ENCODE measurements at places on chromosomes 1 and 21. TPM values are rescaled to one million over a fixed set of nuclear protein-coding genes. Genes with fewer than 3 reads are reported as not detected.

- no peaks in the 10 kb centered on the region for H3K4me1 ChIP-seq
- H3K4me3 ChIP-seq: no peak overlapping the region
- peaks cover 77% of the 10 kb centered on the region for H3K27me3 ChIP-seq
- no peak overlapping the region for H3K27ac ChIP-seq
- no peak for DNase-seq
Measured at GRCh38 chr21:35027563-35028450, 21.3 kb downstream of the RUNX1 start.

The TDRD5 gene
- total RNA-seq: not detected

DNA sequence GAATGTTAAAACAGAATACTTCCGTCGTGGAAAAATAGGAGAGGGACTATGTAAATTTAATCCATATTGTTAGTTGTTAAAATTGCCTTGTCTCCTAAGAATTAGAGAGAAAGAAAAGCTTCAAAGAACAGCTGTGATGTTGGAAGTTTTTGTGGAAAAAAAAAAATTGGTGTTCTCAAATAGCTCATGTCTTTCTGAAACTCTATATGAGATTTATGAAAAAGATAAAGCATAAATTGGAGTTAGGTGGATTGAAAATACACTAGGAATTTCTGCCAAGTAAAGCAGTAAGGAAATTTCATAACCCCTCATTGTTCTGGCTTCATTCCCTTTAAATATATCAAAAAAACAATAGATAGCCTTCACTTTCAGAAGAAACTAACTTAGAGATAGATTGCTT, 274.0 kb upstream of the ADAMTS5 start:
- no peak overlapping the region for H3K27ac ChIP-seq
- no peaks in the 10 kb centered on the region for H3K27me3 ChIP-seq
- no peaks in the 10 kb centered on the region for H3K4me1 ChIP-seq

DNA sequence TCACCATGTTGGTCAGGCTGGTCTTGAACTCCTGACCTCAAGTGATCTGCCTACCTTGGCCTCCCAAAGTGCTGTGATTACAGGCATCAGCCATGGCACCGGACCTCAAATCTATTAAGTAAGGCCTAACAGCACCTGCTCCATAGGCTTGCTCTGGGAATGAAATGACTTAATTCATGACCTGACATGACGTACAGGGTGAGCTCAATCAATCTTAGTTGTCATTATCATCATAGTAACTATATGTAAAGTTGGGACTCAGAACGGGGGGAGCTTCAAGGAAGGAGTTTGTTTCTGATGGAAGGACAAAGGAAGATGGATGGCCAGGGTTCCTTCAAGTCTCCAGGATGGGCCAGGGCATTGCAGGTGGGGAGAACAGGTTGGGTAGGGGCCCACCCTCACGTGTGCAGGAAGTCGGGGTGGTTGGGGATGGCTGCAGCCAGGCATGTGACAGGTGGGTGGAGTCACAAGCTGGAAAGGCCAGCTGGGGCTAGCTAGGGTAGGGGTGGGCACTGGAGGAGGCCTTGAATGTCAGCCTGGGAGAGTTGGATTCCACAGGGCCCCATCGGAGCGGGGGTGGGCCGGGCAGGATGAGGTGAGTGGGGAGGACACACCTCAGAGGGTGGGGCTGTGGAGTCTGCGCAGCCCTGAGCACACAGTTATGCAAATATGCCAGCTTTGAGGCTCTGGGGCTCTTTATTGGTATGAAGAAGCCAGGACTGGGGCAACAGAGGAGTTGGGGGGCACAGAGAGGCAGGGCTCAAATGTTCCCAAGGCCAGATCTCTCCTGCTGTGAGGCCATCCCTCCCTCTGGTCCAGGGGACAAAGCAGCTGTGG, 9.6 kb downstream of the TRIM62 start:
- no peaks in the 10 kb centered on the region for H3K4me1 ChIP-seq
- no peak overlapping the region for H3K27ac ChIP-seq

DNA sequence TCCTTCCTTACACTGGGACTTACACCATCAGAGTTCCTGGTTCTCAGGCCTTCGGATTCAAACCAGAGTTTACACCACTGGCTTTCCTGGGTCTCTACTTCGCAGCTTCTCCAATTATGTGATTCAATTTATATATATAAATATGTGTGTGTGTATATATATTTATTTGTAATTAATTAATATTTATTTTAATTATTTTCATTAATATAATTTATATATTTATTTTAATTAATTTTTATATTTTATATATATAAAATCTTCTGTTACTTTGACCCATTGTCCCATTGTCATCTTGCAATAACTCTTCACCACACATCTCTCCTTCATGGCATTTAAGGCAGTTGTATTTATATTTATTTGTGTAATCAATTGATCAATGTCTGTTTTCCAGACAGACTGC, 28.4 kb upstream of the ST6GALNAC3 start:
- no peak for DNase-seq
- H3K4me3 ChIP-seq: no peak overlapping the region
- peaks cover 10% of the 10 kb centered on the region for H3K4me1 ChIP-seq
- no peaks in the 10 kb centered on the region for H3K36me3 ChIP-seq

The EPHX1 gene
- 18.0 TPM for total RNA-seq

The CRYZL1 gene
- total RNA-seq: 17.0 TPM

- H3K4me1 ChIP-seq: peaks cover 3% of the 10 kb centered on the region
- DNase-seq: peak; percentile 57
- H3K4me3 ChIP-seq: no peak overlapping the region
- H3K36me3 ChIP-seq: no peaks in the 10 kb centered on the region
- no peak overlapping the region for H3K27ac ChIP-seq
Measured at GRCh38 chr1:8987881-8988617, 38.2 kb downstream of the SLC2A7 start.

The CYP4Z1 gene
- total RNA-seq: not detected

DNA sequence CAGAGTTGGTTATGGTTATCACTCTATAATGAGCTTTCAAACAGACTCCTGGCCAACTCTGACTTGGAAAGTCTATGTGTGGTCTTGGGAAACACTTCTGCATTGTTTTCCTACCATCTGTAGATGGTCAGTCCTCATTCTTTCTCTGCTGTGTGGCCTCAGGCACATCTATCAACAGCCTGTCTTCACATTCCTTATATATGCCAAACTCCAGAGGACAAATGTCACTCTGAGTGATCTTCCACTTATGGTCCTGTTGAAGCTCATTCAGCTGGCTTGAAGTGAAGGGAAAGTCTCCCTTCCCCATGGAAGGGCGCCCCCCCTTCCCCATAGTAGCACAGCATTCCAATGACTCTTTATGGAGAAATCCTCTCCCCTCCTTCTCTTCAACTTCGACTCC, 58.7 kb downstream of the VANGL2 start:
- H3K27ac ChIP-seq: peak overlapping the region; percentile 32
- H3K27me3 ChIP-seq: peaks cover 23% of the 10 kb centered on the region
- peaks cover 3% of the 10 kb centered on the region for H3K4me1 ChIP-seq
- no peak overlapping the region for H3K4me3 ChIP-seq
- no peaks in the 10 kb centered on the region for H3K36me3 ChIP-seq

DNA sequence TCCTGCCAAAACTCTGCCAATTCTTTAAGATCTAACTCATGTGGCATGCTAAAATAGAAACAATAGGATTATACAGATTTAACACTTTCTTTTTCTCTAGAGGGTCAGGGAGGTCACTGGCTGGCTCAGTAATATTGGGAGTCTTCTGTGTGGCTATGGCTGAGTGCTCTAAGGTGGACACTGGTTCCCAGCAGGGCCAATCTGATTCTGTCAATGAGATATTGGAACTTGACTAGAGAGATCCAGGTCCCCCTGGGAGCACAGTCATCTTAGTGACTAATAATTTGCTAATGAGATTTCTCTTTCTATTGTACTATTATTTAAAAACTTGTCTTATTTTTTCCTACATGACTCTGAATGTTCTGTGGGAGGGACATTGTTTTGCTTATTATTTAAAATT, 69.1 kb upstream of the ZP4 start:
- no peaks in the 10 kb centered on the region for H3K36me3 ChIP-seq
- no peaks in the 10 kb centered on the region for H3K27me3 ChIP-seq
- no peak for DNase-seq
- H3K4me1 ChIP-seq: peaks cover 4% of the 10 kb centered on the region

DNA sequence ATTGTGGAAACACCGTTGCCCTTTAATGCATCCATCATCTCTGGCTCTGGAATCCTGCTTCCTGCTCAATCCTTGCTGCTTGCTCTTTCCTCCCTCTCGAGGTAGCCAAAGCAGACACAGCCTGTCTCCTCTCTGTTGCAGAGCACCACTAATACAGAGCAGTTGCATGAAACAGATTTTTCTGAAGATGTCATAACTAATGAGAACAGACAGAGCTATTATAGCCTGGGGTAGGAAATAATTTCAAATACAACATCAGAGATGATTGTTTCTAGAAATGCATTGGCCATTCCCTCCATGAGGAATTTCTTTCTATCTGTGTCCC, 23.3 kb upstream of the ACBD6 start:
- H3K27ac ChIP-seq: no peak overlapping the region
- H3K27me3 ChIP-seq: no peaks in the 10 kb centered on the region
- no peaks in the 10 kb centered on the region for H3K36me3 ChIP-seq
- H3K4me1 ChIP-seq: peaks cover 32% of the 10 kb centered on the region

The ESRRG gene
- total RNA-seq: 47.1 TPM

DNA sequence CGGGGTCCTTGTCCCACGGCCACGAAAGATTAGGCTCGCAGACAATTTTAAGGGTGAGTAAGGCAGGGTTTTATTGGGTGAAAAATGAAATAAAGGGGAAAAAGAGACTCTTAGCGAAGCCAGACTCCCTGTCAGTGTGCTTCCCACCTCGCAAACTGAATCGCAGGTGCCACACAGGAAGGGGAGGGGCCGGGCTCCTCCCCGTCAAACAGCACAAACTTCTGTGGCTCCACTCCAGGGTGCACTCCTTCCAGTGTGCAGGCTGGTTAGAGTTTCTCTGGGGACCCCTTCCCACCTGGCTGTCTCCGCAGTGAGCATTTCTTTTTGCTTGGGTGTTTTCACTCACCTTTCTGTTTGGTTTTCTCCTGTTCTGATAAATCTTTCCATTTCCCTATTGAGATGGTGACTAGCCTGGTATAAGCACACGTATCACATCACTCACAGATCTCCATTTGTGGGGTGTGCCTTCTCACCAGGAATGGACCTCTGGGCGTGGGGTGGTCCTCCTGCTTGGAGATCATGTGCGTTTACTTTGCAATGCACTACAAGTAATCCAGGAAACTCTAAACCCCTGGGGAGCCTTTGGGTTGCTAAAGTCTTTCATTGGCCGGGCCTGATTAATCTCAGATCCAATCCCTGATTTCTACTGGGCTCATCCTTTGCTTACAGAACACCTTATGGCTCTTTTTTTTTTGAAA, 37.6 kb upstream of the GALNT2 start:
- H3K36me3 ChIP-seq: no peaks in the 10 kb centered on the region
- no peak overlapping the region for H3K27ac ChIP-seq
- no peak overlapping the region for H3K4me3 ChIP-seq

DNA sequence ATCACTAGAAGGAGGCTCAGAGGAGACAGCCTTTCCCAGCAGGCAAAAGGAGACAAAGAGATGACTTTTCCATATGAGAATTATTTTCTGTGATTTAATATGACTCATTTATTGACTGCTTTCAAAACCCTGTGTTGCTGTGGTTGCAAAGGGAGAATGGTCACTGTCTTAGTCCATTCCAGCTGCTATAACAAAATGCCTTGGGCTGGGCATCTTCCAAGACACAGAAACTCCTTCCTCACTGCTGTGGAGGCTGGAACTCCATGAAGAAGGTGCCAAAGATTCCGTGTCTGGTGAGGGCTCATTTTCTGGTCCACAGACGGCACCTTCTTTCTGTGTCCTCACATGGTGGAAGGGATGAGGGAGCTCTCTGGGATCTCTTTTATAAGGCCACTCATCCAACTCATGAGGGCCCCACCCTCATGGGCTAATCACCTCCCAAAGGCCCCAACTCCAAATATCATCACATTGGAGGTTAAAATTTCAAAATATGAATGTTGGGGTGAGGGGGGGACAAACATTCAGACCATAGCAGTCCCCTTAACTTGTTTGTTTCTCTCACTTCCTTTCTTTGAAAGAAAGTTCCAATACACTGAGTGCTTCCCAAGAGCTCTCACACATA, 252.1 kb upstream of the RAB4A start:
- no peak overlapping the region for H3K27ac ChIP-seq
- H3K4me1 ChIP-seq: no peaks in the 10 kb centered on the region
- no peaks in the 10 kb centered on the region for H3K27me3 ChIP-seq
- DNase-seq: no peak
- no peaks in the 10 kb centered on the region for H3K36me3 ChIP-seq
- no peak overlapping the region for H3K4me3 ChIP-seq

DNA sequence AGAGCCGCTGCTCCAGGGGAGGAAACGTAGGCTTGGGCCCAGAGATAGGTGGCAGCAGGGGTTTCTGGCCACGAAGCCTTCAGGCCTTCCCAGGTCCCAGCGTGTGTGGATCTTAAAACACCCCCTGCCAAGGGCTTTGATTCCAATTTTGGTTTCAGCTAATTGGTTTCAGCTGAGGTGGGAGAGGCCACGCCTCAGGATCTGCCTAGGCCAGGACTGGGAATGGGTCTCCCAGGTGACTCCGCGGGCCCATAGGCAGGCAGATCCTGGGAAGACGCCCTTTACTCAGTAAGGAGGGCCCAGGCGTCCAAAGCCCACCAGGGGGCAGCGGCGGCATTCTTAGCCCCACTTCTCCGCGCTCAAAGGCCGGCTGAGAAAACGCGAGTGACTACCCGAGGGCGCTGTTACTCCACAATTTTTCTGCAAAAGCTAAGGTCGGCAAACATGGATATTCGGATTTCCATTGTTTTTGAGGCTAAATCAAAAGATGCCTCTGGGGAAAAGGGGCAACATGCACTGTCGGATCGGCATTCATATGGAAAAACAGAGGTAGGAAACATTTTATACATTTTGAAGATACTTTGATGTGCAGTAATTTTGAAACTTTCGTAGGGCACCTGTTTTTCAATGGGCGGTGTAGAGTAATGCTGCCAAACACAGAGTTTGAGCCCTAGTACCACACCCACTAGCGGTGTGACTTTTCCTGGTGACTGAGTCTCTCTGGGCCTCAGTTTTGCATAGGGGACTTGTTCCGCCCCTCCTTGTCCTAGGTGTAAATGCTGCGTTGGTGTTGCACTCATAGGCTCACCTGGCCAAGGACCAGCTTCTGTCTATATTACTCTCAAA, 31.8 kb upstream of the BCL10 start:
- H3K4me3 ChIP-seq: no peak overlapping the region
- no peak overlapping the region for H3K27ac ChIP-seq
- H3K4me1 ChIP-seq: no peaks in the 10 kb centered on the region
- DNase-seq: peak; percentile 92
- H3K27me3 ChIP-seq: no peaks in the 10 kb centered on the region
- no peaks in the 10 kb centered on the region for H3K36me3 ChIP-seq

All from cardiac muscle cell (in vitro differentiated cells and primary cell).